GM23248 (cell line): ENCODE measurements at places on chromosomes 2 and 18. TPM values are rescaled to one million over a fixed set of nuclear protein-coding genes. Genes with fewer than 3 reads are reported as not detected.
A peak's percentile ranks its signal among the peaks of the same experiment; 100 is the strongest.

GRCh38 chr2:131413148-131413747 is 49.3 kb upstream of the RAB6D start:
- DNase-seq = peak; percentile 61

- peak; percentile 21 for DNase-seq
Observed at GRCh38 chr2:71962911-71963694, 184.6 kb downstream of the CYP26B1 start.

DNA sequence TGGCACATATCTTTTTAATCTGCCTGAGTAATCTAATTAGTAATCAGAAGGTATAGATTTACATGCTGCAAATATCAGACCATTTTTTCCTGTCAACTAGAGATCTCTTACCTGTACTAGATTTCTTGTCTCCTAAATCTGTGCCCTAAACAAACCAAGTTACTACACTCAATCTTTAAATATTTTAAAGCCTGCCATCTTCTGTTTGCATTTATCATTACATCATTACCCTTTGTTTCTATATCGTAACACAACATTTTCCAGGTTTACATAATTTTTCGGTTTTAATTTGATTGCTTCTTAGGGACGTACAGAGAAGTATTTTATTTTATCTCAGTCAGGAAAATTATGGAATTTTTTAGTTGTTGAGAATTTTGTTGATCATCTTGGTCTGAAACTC is 25.7 kb downstream of the PSMA8 start:
- peak; percentile 12 for DNase-seq

GRCh38 chr2:180366481-180366880 is 359.4 kb upstream of the CWC22 start:
- no peak for DNase-seq

DNA sequence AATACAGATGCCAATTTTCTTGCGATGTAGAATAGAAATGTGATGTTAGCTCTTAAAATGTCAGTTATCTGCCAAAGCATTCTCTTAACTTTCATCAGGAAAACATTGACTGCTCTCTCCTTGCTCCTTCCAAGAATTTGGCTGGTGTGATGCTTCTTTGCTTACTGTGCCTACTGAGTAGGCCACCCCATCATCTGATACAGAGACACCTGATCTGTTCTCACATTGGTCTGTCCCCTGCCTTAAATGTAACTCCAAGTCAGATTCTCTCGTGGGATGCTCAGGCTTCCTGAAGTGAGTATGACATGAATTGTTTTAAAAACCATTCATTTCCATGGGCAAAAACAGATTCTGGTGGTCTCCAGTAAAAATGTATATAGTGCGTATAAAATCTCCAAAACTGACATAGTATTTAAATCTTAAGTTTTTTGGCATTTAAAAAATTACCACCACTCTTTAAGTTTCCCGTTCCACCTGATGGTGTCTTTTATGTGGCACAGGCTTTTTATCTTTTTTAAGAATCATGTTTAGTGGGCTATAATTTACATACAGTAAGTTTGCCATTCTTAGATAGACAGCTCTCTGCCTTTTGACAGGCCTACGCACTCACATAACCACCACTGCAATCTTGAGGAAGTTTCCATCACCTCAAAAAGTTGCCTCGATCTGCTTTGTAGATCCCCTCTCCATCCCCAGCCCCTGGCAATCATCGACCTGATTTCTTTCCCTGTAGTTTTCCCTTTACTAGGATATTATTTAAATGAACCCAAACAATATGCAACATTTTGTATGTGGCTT is 36.6 kb downstream of the UBE2F start:
- DNase-seq = no peak

GRCh38 chr2:203549406-203549805 is 14.3 kb upstream of the RAPH1 start:
- peak; percentile 68 for DNase-seq

DNA sequence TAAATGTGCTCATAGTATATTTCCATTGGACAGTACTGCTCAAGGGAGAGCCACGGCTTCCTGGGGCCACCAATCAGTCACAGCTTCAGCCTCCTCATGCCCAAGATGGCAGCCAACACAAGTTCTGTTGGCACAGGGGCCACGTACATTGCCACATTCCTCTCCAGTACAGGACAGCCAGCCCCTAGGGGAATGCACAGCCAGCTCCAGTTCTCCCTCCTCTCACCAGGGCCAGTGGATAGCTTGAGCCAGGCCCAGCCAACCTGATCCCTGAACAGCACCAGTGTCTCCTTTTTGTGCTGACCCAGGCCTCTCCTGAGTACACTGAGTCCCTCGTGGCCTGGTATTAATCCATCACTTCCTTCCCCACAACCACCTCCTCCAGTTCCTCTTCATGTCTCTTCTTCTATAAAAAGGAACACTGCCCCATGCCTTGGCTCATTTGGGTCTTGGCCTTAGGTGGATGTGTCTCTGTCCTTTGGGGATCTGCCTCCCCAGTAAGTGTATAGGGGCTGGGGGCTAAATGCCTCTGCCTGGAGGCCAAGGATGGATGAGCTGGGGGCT is 168.7 kb downstream of the TNS1 start:
- DNase-seq = no peak

Gene DYNAP
- not detected in 2 replicates for total RNA-seq
